ENCODE measurements at places on chromosomes 5 and 9.

DNA sequence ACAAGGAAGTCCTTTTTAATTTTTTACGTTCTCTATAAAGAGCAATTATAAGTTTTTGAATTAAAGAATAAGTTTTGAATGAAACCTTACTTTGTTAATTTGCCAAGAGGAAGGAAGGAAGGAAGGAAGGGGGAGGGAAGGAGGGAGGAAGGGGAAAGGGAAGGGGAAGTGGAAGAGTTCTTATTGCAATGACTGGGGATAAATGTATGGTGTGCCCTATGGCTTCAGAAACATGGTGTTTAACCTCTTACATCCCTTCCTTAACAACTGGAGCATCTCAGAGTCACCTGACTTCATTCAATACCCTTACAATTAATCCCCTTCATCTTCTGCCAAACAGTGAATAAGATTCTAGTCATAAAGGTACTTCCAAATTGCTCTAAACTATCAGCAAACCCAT is 16.0 kb downstream of the CEMIP2 start:
- no peak for DNase-seq

GRCh38 chr5:95779611-95780010 is 42.9 kb downstream of the GLRX start:
- DNase-seq, result no peak

GRCh38 chr5:31104775-31105174 is 88.7 kb upstream of the CDH6 start:
- DNase-seq, result no peak

DNA sequence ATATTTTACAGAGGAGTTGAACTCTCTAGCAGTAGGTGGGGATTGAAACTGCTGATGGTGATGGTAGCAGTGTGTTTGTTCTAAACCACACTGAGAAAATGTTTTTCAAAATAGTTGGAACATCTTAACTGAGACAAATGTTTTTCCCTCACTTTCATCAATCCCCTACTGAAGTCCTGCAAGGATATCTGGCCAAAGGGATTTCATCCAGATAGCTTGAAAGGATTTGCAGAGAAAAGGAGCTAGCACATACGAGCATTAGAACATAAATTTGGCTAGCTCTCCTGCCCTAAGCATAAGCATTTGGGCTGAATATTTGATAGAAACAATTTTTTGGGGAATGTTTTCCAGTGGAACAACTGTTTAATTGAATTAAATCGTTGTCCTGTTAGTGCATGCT is 153.9 kb downstream of the CDH9 start:
- no peak for DNase-seq

GRCh38 chr9:26158631-26159150 is 480.4 kb upstream of the TUSC1 start:
- DNase-seq, result no peak

DNA sequence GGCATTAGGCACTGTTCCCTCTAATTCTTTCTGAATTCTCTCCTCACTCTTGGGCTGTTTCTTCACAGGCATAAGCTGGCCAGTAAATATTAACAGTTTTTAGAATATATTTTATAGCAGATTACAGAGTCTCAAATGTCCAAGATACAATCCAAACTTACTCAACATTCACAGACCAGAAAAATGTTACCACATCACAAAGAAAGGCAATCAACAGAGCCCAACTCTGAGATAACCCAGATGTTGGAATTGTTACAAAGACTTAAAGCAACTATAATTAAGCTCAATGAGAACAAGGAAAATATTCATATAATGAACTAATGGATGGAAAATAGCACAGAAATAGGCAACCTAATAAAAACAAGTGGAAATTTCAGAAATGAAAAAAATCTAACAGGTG is 401.1 kb upstream of the RGMB start:
- DNase-seq, result no peak

- no peak for DNase-seq
Observed at GRCh38 chr5:9324348-9325077, 221.4 kb downstream of the SEMA5A start.

- DNase-seq, result no peak
Observed at GRCh38 chr5:139282197-139282557, 11.4 kb upstream of the MATR3 start.

GRCh38 chr5:74988273-74988983 is 63.9 kb downstream of the GCNT4 start:
- DNase-seq, result no peak
